ENCODE measurements at places on chromosomes 4 and X.

- no peak for DNase-seq
Measured at GRCh38 chr4:98452091-98452490, 190.9 kb downstream of the RAP1GDS1 start.

GRCh38 chr4:188117631-188118324 is 8.4 kb upstream of the TRIML2 start:
- no peak for DNase-seq

- no peak for DNase-seq
Measured at GRCh38 chr4:183106839-183107238, 7.8 kb downstream of the WWC2 start.

DNA sequence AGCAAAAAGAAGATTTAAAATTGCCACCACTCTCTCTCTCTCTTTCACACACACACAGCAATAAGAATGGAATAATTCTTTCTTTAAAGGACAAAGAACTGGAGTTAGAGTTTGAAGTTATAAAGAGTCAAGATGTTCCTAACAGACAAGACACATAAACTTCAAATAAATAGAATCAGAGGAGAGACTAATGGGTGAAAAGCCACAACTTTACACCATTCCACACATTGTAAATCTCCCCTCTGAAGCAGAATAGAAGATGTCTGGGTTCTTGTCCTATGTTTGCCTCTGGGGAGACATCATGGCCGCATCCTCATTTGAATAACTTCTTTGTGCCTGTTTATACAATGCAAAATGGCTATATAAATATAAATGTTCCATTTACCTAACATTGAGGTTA is 39.6 kb downstream of the SLC39A8 start:
- DNase-seq: no peak

GRCh38 chr4:102342404-102343074 is 2.7 kb downstream of the SLC39A8 start:
- DNase-seq: no peak

GRCh38 chrX:129496625-129497024 is 26.7 kb downstream of the SMARCA1 start:
- no peak for DNase-seq

DNA sequence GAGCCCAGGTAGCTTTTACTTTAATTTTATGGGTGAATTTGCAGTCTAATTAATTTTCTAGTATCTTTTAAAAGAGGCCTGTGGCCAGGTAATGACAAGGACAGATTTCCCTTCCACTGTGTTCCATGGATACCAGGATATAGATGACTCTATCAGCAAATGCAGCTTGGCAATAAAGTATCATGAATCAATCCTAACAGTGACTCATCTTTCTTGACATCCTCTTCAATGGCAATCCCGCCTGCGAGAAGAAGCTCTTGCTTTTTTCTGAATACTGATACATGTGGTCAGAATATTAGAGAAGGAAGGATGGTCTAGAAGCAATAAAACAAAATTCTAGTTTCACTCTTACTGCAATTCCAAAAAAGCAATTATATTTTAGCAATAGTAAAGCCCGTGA is 267.8 kb downstream of the DTHD1 start:
- no peak for DNase-seq

DNA sequence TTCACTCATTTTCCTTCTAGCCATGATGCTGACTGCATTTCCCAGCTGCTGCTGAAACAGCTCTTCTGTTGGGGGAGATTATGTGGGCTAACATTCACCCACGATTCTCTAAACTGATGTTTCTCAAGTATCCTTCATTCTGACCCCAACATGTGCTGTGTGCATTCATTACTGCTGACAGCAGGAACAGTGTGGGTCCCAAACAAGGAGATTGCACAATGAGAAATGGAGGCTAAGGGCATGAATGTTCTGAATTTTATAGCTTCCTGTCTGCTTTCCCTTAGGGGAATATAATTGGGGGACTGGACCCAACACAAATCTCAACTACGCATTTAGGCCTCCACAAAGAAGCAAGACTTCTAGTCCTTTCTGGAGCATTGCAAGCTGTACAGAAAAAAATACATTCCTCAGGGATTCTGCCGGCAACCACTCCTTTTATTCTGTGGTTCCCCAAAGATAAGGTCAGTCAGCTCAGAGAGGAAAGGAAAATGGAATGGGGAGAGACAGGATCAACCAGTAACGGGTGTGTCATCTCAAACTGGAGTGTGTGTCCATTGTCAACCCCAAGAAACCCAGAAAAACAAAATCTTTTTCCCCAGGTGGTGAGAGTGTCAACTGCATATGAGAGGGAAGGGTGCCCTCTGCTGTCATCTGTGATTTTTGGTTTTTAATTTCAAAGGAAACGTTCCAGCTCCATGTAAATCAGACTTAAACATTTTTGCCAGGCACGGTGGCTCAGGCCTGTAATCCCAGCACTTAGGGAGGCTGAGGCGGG is 81.5 kb upstream of the EGFL6 start:
- peak; percentile 63 for DNase-seq

DNA sequence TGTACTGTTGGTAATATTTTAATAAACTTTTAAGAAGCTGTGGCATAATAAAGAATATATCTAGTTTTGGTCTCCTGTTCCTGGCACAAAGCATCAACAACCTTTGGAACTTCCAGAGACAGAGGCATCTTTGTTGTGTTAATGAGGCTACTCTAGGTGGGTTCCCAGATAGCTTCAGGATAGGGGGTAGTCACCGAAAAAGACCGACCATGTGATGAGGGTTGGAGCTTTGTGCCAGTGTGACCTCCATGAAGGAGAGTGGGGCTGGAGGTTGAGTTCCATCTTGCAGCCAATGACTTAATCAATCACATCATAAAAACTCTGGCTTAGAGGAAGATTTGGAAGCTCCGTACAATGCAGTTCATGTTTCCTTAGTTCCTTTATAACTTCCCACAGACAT is 9.9 kb downstream of the PPAT start:
- no peak for DNase-seq

GRCh38 chrX:77085372-77085771 is 361.8 kb upstream of the FGF16 start:
- DNase-seq: no peak

DNA sequence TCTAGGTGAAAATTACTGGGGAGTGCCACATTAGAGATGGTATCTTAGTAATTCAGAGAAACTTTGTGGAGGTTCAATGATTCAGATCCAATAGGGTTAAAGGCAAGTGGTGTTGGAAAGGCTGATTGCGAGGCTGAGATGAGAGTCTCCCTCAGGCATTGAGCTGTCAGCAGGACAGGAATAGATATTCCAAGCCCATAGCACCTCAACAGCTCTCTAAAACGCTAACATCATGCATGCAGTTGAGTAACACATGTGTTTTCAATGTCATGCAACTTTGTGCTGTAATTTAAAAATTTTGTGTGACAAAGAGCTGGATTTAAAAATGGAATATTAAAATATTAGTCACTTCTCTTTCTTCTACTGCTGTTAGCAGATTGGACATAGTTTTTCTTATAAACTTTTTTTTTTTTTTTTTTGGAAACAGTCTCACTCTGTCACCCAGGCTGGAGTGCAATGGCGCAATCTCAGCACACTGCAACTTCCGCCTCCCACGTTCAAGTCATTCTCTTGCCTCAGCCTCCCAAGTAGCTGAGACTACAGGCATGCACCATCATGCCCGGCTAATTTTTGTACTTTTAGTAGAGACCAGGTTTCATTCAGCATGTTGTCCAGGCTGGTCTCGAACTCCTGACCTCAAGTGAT is 173.5 kb upstream of the C1QTNF7 start:
- DNase-seq: peak; percentile 45

DNA sequence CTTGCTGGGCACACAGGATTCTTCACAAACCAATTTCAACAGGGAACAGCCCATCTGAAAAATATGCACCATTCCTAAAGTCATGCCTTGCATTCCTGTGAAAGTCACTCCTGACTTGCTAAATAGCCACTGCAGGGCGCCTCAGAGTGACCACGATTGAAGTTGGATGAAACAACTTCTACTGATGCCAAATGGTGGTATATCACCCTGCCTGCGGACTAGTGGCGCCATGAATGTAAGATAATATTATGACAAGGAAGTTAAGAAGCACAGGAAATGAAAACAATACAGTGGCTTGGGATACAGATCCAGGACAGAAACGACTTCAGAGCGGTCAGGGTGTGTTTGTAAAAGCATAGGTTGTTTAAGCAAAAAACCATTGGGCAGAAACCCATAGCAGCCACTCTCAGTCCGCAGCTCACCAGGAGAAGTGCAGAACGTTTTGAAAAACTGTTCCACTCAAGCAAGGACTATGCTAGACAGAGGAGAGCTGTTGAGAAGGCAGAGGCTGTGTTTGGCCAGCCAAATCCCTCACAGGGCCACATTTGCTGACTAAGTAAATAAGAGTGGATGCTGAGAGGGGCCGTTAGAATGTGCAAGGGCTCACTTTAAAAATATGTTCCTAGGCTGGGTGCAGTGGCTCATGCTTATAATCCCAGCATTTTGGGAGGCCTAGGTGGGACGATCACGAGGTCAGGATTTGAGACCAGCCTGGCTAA is 250.4 kb downstream of the PTTG2 start:
- no peak for DNase-seq

DNA sequence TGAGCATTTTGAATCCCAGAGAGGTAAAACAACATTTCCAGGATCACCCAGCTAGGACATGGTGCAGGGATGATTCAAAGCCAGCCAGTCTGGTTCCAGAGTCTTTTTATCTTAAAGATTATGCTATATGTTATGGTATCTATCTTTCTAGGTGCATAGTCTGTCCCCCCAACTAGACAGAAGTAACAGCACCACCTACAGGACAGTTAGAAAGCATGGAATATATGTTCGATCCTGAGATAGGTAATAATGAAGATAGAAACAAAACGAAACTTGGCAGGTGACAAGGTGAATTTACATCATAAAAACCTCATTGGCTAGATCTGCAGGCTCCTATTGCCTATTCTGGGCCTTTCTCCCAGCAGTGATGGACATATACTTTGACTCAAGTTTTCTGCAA is 723.2 kb downstream of the SMARCA1 start:
- DNase-seq: no peak

DNA sequence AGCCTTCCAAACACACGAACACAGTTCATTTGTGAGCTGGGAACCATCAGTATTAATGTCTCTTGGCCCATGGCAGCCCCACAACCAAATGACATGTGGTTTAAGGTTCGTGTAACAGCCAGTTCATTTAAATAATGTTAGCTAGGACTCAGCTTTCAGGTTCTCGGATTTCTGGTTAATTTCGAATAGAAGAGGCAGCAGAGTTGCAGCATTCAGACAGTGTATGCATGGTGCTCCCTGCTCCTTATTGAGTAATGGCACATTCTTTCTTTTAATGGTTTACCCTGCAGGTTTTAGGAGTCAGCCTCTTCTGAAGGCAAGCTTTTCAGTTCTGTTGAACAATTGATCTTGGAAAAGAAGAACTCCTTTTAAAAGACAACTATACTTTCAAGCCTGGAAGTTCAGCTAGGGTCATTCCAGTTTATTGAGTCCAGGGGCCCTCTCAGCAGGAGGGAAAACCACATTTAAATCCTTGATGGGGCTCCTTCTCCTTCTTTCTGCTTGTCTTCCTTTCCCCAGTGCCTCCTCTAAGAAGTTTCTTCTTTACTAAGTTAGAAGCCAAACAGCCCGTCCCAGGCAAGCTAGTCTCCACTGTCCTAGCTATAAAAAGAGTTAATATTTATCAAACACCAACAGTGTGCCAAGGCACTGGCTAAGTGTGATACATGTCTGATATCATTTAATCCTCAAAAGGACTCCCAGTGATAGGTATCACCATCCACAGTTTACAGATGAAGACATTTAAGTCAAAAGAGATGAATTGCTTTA is 5.0 kb upstream of the RNF175 start:
- DNase-seq: no peak

- no peak for DNase-seq
Measured at GRCh38 chrX:104105330-104106262, 6.7 kb upstream of the ZCCHC18 start.

- no peak for DNase-seq
Measured at GRCh38 chr4:89929425-89930159, 34.9 kb downstream of the MMRN1 start.

DNA sequence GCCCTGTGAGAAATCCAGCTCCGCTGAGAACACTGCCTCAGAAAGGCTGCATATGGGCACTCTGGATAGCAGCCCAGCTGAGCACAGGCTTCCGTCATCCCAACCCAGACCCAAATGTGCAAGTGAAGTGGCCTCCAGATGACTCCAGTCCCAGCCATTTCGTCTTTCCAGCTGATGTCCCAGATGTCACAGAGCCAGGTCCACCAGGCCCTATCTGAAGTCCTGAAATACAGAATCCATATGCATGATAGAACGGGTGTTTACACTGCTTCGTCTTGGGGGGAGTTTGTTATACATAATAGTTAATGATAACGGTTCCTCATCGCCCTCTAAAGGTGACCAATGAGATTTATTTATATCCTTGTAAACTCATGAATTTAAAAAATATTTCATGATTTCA is 72.6 kb upstream of the TRIM2 start:
- DNase-seq: no peak

- no peak for DNase-seq
Measured at GRCh38 chr4:55609393-55609866, 17.4 kb upstream of the PDCL2 start.

GRCh38 chrX:142733327-142733726 is 292.4 kb upstream of the SPANXN4 start:
- DNase-seq: no peak

GRCh38 chrX:149494844-149495565 is 10.1 kb downstream of the IDS start:
- no peak for DNase-seq

GRCh38 chr4:24236532-24236931 is 346.7 kb upstream of the PPARGC1A start:
- DNase-seq: no peak

- DNase-seq: no peak
Measured at GRCh38 chrX:118231464-118231863, 114.4 kb upstream of the WDR44 start.

GRCh38 chr4:1989533-1990347 is 19.0 kb downstream of the NELFA start:
- no peak for DNase-seq

- DNase-seq: no peak
Measured at GRCh38 chr4:107153228-107153627, 117.1 kb upstream of the DKK2 start.

DNA sequence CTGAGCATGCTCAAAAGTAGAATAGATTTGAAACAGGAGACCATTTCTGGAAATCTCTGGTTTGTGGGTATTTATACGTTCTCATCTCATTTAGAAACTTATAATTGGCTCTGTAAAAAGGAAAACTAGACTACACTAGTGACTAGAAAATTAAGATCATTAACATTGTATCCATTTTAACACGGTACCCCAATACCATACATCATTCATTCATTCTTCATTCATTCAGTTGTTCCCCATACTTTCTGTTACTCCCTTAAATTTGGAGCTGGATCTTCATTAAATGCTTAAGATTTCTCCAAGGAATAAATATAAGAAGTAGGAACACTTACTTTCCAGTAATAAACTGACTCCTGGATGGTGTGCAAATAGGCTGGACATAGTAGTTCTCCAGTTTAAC is 1.3 kb downstream of the ARSJ start:
- DNase-seq: no peak

DNA sequence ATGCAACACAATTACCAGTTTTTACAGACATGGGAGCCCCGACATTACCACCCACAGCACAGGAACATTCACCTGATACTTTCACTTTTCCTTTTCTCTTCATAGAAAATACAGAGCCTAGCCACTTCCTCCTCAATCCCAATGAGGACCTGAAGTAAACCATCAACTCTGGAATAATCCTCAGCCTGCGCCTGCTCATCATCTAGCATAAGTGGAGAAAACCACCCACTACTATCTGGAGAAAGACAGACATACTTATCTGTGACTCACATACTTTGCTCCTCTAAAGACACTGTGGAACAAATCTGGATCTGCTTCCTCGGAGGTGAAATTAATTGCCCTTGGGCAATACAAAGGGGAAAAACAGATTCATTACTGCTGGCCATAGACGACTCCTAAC is 47.8 kb downstream of the ZCCHC13 start:
- no peak for DNase-seq

- DNase-seq: no peak
Measured at GRCh38 chr4:7939377-7940108, at the start of gene AFAP1. AFAP1 (minus strand) TSS chr4:7939861; CDS start chr4:7872078, 67,783 bp downstream.
